ENCODE measurements at places on chromosomes 7 and 10.
A peak's percentile ranks its signal among the peaks of the same experiment; 100 is the strongest.

DNA sequence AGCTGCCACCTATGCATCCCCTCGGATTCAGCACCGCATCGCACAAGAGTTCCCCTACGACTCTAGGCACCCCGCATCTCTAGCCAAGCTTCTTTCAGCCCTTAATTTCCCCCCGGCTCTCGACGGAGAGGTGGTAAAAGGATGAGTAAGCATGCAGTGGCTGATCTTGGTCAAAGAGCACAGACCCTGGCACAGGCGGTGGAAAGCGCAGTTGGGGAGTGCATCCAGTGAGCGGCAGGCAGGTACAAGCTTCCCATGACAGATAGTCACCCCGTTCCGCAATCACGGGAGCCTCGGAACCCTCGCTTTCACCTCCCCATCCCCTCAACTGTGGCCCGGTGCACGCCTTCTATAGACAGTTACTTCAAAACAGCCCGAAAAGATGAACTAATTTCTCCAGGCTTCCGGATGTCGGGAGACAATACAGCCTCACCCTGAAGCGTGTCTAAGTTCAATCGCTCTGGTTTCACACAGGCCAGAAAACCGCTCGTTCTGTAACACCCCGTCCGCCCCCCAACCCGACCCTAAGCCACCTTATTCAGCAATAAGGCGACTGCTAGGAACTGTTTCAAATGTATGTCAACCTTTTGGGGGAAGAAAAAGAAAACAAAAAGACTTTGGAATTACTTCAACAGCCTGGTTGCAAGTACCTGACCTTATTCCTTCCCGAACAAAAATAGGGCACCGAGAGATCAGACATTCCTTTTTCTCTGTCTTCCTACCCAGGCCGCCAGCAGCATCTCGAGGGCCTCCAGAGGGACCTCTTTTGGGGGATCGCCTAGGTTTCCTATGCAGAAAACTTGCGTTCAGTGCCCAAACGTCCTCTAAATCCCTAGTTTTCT is 1.4 kb downstream of the RHEB start:
- DNase-seq: no peak

DNA sequence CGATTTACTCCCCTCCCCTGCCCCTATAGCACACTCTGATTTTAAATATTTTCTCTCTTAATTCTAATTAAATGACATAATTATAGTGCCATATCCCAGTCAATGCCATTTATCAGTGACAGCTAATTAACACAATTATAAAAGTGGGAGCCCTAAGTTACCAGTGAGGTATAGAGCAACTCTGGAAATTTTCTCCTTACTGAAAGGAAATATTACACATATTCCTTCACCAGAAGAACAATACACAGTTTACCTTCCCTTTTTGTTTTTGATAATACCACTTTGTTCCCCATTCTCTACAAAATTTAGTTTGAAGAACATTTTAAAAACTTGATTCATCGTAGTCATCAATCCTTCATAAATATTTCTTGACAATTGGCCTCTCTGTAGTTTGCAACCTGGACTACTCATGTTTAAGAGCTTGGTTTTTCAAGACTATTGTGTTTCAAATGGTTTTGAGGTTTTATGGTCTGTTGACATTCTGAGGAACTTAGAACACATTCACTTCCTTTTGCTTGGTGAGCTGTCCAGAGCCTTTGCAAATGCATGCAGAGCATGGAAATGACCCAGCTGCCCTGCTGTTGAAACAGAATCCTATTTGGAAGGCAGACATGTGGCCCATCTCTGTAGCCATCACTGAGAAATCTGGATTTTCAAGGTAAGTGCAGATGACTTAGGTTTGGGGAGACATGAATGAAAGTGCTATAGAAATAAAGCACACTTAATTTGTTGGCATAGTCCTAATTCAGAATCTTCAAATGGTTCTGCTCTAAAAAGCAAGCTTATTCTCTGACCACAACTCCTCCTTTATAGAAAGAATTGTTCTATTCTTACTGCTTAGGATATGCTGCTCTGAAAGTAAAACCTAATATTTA is at the start of gene GPR141:
Gene GPR141 (plus strand): TSS at position 521 of the 875 bp plus-strand sequence. CDS start 56,628 bp downstream, outside the sequence.
- DNase-seq: no peak

DNA sequence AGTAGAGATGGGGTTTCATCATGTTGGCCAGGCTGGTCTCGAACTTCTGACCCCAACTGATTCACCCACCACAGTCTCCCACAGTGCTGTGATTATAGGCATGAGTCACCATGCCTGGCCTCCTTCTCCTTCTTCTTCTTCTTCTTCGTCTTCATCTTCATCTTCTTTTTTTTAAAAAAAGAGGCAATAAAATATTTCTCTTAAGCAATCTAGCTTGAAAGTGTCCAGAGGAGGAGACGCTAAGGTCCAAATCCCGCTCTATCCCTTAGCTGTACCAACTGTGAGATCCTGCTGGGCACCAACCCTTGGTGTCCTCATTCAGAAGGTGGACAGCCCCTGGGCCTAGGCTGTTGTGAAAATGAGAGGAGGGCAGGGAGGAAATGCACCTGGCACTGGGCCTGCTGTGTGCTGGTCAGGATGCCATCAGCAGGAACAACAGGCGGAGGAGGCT is 13.9 kb upstream of the PSAP start:
- no peak for DNase-seq

GRCh38 chr7:67653856-67654454 is 657.3 kb downstream of the TYW1 start:
- no peak for DNase-seq

- no peak for DNase-seq
Observed at GRCh38 chr7:110804501-110804900, 286.4 kb upstream of the LRRN3 start.

DNA sequence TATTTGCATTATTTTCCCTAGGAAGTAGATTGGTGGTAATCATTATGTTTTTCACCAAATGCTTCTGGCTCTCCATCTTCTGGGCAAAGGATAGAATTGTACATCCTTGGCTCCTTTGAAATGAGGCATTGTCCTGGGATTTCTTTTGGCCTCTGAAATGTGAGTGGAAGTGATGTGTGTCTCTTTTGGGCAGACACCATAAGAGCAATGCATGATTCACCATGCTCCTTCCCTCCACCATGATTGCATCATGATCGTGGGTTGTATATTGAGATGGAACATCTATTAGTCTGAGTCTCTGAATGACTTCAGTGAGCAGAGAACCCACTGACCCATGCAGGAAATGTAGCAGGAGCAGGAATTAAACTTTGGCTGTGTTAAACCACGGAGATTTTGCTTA is 49.2 kb downstream of the ADRA2A start:
- no peak for DNase-seq

DNA sequence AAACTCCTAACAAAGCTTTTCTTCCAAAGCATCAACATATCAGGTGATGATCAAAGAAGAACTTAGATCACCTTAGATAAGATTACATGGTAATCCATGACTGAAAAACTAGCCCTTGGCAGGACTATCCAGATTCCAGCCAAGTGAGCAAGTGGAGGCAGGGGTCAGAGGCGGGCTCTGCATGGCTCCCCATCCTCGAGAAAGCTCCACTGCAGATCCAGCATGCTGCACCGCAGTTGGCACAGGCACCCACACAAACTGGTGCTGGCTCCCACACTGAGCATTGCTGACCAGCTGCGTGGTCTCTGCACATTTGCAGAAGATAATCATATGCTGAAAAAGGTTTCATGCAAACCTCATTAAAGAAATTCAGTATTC is 10.1 kb downstream of the PSAP start:
- no peak for DNase-seq

- no peak for DNase-seq
Observed at GRCh38 chr10:3104251-3104918, 37.0 kb downstream of the PFKP start.

GRCh38 chr7:141291541-141291940 is 217.7 kb downstream of the TMEM178B start:
- DNase-seq: no peak

GRCh38 chr7:27000496-27000895 is 95.3 kb downstream of the HOXA1 start:
- no peak for DNase-seq

- no peak for DNase-seq
Observed at GRCh38 chr7:31074120-31074383, 21.9 kb downstream of the ADCYAP1R1 start.

DNA sequence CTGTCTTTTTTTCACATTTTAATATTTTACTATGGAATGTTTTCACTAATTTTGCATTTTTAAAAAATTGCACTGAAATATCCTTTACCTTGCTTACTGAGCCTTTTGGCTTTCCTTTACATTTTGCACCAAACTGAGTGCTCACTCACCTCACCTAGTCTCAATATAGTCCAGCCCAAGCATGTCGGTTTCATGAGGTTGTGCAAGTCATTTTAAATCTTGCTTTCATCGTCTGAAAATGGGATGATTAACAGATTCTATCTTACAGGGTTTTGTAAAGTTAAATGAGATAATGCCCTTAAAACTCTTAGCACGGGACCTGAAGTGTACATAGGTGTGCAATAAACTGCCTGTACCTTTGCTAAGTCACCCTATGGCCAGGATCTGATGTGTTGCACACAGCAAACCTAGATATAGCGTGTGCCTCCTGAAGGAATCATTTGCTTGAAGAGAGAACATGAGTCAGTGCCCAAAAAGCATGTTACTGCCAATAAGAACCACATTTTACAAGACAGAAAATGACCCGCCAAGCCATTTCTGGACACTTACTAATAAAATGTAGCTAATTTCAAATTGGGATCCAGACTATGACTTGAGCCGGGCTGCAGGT is 199.8 kb downstream of the JCAD start:
- no peak for DNase-seq

- DNase-seq: peak; percentile 53
Observed at GRCh38 chr7:82810558-82811259, 352.0 kb downstream of the PCLO start.

- no peak for DNase-seq
Observed at GRCh38 chr7:94701555-94701973, 45.6 kb upstream of the SGCE start.

GRCh38 chr7:4279216-4279615 is 402.9 kb upstream of the FOXK1 start:
- DNase-seq: no peak

GRCh38 chr10:132078746-132079345 is 13.1 kb downstream of the JAKMIP3 start:
- DNase-seq: no peak

- DNase-seq: no peak
Observed at GRCh38 chr7:98372993-98373392, 27.9 kb downstream of the BAIAP2L1 start.

DNA sequence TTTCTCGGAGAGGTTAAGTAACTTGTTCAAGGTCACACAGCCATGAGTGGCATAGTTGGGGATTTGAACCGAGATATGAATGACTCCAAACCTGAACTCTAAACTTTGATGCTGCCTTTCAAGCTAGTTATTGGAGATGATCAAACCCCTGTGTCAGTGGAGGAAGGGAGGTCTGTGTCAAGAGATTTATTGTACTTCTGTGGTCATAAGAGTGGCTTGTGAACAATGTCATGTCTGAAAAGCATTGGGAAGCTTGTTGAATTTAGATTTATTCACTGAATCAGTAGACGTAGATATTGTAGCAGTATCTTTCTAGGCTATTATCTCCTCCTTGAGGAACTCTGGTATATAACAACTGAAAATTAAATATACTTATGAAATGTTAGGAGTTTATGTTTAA is 27.3 kb downstream of the SNX10 start:
- no peak for DNase-seq

DNA sequence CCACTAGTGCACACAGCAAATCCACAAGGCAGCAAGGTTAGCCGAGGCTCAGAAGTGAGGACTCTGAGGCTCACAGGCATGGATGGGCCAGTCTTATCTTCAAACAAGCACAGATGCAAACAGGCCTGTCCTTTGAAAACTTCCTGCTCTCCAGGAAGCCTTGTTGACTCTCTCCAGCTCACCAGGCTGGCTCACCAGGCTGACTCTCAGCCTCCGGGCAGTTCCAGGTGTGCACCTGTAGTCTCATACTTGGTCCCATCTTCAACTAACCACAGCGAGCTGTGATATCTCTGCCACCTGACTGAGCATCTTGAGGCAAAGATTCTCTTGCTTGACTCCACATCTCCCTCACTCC is 173.9 kb upstream of the ZMIZ1 start:
- no peak for DNase-seq

- DNase-seq: peak; percentile 47
Observed at GRCh38 chr7:144513334-144513733, 109.8 kb upstream of the NOBOX start.

DNA sequence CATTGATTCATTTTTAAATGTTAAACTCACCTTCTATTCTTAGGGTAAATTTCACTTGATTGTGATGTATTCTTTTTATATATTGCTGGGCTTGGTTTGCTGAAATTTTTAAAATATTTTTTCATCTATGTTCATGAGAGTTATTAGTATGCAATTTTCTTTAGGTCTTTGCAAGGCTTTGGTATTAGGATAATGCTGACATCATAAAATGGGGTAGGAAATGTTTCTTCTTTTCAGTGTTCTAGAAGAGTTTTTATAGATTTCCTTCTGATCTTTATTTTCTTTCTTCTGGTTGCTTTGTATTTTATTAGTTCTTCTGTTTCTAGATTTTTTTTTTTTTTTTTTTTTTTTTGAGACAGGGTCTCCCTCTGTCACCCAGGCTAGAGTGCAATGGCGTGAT is 56.3 kb downstream of the AHCYL2 start:
- DNase-seq: no peak

DNA sequence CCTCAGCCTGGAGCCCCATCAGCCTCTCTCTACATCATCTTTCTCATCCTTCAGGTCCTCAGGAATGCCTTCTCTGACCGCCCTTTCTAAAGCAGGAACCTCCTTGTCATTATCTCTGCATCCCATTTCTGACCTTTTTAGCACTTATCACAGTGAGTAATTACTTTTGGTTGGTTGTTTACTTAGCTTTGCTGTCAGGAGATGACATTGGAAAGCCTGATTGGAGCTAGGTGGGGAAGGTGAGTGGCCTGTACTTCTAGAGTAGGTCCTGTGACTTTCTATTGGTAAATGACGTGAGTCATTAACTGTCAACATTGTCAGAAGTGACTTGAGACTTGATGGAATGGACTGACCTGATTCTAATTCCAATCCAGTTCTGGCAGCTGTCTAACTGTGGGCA is 9.3 kb upstream of the SLC25A13 start:
- no peak for DNase-seq

- DNase-seq: no peak
Observed at GRCh38 chr7:98509836-98510235, 107.2 kb upstream of the NPTX2 start.

- no peak for DNase-seq
Observed at GRCh38 chr10:77529050-77529576, 108.5 kb downstream of the KCNMA1 start.

DNA sequence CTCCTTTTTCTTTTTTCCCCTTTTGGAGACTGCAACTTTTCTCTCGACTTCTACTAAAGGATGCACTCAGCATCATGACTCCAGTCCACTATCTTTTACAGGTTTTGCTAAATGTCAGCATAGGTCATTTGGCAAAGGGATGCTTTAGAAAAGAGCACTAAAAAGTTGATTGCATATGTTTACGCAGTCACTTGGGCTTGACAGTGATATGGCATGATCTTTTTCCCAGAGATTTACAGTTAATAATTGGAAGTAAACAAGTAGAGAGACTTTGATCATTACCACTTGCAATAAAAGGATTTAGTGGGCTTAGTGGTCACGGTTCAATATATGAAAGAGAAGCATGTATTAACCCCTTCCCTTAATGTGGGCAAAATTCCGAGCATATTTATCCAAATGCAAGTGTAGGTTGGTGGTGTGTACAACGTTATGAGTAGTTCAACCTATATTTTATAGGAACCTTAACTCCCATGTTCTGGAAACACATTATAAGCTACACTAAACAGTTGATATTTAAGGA is 1.8 kb downstream of the BMI1 start:
- DNase-seq: no peak

GRCh38 chr7:144384071-144384470 is 19.4 kb downstream of the NOBOX start:
- DNase-seq: no peak

Data from NCI-H748 treated with DMSO at 0.1 percent for 48 hours (cell line).